ENCODE measurements at places on chromosomes 12 and 14. TPM values are rescaled to one million over a fixed set of nuclear protein-coding genes. Genes with fewer than 3 reads are reported as not detected.

DNA sequence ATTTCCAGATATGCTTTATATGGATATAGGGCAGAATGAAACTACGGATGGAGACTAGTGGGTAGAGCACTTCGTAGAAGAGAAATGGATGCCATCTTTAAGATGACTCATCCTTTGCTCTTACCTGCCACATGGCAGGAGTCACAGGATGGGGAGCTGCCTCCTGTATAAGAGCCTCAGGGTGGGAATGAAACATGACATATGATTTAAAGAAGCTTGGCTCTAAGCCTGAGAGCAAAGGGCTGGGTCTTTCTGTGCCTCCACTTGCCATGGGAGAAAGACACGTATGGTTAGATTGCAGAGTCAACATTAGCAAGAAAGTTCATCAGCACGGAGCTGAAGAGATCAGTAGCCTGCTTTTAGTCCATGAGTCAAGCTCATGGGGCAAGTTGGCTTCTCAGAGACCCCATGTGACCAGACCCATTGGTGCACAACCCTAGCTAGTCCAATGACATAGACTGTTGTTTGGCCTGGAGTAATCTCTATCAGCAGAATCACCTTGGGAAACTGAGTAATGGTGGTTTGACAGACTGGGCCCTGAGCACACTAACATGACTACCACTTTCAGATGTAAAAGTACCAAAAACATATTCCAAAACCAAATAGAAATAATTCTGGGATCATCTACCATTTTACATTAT lies 38.1 kb upstream of the IL22 start:
- no peaks in the 10 kb centered on the region for H3K36me3 ChIP-seq
- H3K27ac ChIP-seq, result no peak overlapping the region
- no peaks in the 10 kb centered on the region for H3K4me1 ChIP-seq
- H3K4me3 ChIP-seq, result no peak overlapping the region

LALBA gene
- not detected for total RNA-seq

DNA sequence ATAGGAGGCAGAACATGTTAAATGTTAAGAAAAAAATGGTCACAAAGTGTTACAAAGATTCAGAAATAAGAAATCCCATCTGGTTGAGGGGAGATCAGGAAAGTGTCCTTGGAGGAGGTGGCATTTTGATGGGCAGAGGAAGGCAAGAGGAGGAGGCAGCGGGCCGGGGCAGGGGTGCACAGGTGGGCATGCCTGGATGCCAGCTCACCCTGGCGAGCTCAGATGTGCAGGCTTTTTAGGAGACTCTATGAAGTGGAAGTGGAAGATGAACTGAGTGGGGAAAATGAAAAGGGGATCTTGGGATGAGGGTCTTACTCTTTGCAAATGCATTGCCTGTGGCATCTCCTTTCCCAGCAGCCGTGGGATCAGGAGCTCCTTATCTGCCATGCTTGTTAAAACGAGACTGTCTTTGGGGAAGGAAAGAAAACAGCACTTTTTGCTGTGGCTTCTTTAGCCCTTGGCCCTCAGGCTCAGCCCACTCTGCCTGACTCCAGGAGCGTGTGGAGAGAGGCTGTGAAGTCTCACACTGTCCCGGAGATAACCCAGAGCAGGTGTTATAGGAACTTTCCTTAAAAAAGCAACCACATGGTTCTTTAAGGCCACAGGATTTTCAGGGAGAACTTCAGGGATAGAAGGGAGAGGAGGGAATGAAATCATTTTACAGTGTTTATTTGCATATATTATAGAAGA lies 62.6 kb downstream of the ELK3 start:
- peak overlapping the region; percentile 32 for H3K27ac ChIP-seq
- H3K4me3 ChIP-seq, result no peak overlapping the region
- no peak for DNase-seq
- H3K36me3 ChIP-seq, result no peaks in the 10 kb centered on the region
- H3K27me3 ChIP-seq, result no peaks in the 10 kb centered on the region

AVPR1A gene
- total RNA-seq, result not detected

GRCh38 chr12:54961190-54961589 lies 23.4 kb downstream of the TESPA1 start:
- H3K27ac ChIP-seq, result no peak overlapping the region
- no peak for DNase-seq
- no peaks in the 10 kb centered on the region for H3K4me1 ChIP-seq
- no peaks in the 10 kb centered on the region for H3K36me3 ChIP-seq
- peaks cover 15% of the 10 kb centered on the region for H3K27me3 ChIP-seq

- no peak overlapping the region for H3K27ac ChIP-seq
- H3K36me3 ChIP-seq, result no peaks in the 10 kb centered on the region
- no peak for DNase-seq
- H3K4me1 ChIP-seq, result peaks cover 15% of the 10 kb centered on the region
These were observed 9.7 kb downstream of the SLC7A8 start for GRCh38 chr14:23173796-23174195.

DNA sequence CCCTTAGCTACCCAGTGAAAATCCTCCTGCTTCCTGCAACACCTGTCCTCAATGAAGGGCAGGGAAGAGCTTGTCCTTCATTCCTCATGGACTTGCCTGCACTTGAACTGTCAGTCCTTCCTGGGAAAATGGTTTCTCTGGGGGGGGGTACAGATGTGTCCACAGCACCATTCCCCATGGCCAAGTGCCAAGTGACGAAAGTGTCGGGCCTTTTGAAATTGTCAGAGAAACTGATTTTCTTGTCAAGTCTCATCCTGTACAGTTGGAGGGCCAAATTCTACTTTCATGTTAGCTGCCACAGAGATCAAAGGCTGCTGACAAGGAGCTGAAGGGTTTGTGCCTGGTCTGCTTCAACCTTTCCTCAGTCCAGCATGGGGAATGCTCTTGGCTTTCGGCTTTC lies 179.5 kb upstream of the PARP11 start:
- H3K4me1 ChIP-seq, result peaks cover 35% of the 10 kb centered on the region
- H3K4me3 ChIP-seq, result no peak overlapping the region
- H3K27ac ChIP-seq, result no peak overlapping the region
- peak; percentile 57 for DNase-seq
- H3K36me3 ChIP-seq, result no peaks in the 10 kb centered on the region
- H3K27me3 ChIP-seq, result no peaks in the 10 kb centered on the region

DBX2 gene
- not detected for total RNA-seq

- H3K36me3 ChIP-seq, result no peaks in the 10 kb centered on the region
- no peak overlapping the region for H3K4me3 ChIP-seq
- no peaks in the 10 kb centered on the region for H3K27me3 ChIP-seq
- DNase-seq, result no peak
- H3K27ac ChIP-seq, result no peak overlapping the region
- H3K4me1 ChIP-seq, result no peaks in the 10 kb centered on the region
These were observed 91.8 kb upstream of the NPAS3 start for GRCh38 chr14:32846821-32847365.

- H3K4me3 ChIP-seq, result peak overlapping the region; percentile 91
- no peaks in the 10 kb centered on the region for H3K27me3 ChIP-seq
- no peaks in the 10 kb centered on the region for H3K36me3 ChIP-seq
These were observed 839 bp downstream of the SLC38A1 start for GRCh38 chr12:46267825-46268582.

DNA sequence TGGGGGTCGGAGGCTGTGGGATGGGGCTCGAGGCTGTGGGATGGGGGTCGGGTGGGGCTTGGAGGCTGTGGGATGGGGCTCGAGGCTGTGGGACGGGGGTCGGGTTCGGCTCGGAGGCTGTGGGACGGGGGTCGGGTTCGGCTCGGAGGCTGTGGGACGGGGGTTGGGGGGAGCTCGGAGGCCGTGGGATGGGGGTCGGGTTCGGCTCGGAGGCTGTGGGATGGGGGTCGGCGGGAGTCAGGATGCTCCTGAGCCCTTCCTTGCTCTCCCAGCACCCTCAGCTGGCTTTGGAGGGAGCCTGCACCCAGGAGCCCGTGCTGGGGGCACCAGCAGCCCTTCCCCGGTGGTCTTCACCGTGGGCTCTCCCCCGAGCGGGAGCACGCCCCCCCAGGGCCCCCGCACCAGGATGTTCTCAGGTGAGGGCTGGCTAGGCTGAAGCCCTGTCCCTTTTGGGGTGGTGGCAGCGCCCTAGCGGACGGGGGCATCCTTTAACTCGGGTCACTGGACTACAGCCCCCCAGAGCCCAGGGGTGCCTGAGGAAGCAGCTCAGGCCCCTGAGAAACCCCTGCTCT lies 11.9 kb upstream of the PUS1 start:
- peaks cover 6% of the 10 kb centered on the region for H3K4me1 ChIP-seq
- H3K27me3 ChIP-seq, result no peaks in the 10 kb centered on the region
- peaks cover 39% of the 10 kb centered on the region for H3K36me3 ChIP-seq
- H3K27ac ChIP-seq, result no peak overlapping the region
- DNase-seq, result no peak

DNA sequence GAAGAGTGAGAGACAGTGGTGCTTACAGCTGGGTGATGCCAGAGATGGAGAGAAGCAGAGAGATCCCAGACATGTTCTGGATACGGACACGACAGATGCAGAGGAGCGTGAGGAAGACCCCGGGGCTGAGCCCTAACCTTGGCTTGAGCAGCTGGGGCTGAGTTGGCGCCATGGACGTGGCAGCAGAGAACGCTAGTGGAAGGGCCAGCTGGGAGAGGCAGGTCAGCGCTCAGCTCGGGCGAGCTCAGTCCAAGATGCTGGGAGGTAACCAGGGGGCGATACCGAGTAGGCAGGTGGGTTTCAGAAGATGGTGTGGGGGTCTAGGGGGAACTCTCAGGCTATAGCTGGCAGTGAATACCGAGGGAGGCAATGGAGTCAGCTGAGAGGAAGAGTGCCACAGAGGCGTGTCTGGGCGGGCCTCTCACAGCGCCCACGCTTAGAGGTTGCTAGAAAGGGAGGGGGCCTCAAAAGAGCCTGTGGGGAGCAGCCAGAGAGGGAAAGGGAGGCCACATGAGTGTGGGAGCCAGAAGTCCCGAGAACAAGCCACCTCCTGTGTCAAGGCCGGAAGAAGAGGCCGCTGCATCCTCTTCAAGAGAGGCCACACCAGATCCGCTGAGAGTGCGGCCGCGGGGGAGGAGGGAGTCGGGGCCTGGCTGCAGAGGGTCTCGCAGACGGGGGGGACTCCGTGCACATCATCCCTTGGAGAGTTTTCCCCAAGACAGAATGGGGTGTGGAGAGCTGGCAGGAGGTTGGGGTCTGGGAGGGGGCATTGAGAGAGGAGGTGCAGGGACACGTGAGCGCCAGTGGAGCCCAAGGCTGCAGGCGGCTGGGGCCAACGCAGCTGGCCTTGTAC lies 57.0 kb upstream of the DIO3 start:
- H3K36me3 ChIP-seq, result no peaks in the 10 kb centered on the region
- H3K27ac ChIP-seq, result no peak overlapping the region
- peaks cover 15% of the 10 kb centered on the region for H3K4me1 ChIP-seq
- no peak for DNase-seq
- H3K27me3 ChIP-seq, result peaks cover 7% of the 10 kb centered on the region
- no peak overlapping the region for H3K4me3 ChIP-seq

SLC10A1 gene
- total RNA-seq, result not detected

DNA sequence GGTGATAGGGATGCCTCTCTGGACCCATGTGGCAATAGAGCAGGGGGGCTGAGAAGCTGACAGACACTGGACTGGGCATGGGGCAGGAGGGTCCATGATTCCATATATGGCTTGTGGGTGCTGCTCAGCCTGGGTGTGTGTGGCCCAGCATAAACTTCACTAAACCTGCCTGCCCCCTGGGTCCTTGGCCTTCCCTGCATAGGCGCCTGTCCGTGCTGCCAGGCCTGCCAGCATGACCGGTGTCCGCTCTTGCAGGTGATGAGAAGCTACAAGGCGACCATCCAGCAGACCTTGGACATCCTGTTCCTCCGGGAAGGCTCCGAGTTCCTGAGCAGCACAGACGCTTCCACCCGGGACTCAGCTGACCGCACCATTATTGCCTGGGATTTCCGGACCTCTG lies 61.6 kb downstream of the BEGAIN start:
- H3K36me3 ChIP-seq, result no peaks in the 10 kb centered on the region
- H3K27me3 ChIP-seq, result no peaks in the 10 kb centered on the region
- H3K4me1 ChIP-seq, result no peaks in the 10 kb centered on the region

GRCh38 chr14:89042021-89042420 lies 217.6 kb downstream of the TTC8 start:
- H3K27me3 ChIP-seq, result no peaks in the 10 kb centered on the region
- no peak overlapping the region for H3K4me3 ChIP-seq
- peaks cover 28% of the 10 kb centered on the region for H3K4me1 ChIP-seq

SLC25A47 gene
- 1.0 TPM for total RNA-seq

DNA sequence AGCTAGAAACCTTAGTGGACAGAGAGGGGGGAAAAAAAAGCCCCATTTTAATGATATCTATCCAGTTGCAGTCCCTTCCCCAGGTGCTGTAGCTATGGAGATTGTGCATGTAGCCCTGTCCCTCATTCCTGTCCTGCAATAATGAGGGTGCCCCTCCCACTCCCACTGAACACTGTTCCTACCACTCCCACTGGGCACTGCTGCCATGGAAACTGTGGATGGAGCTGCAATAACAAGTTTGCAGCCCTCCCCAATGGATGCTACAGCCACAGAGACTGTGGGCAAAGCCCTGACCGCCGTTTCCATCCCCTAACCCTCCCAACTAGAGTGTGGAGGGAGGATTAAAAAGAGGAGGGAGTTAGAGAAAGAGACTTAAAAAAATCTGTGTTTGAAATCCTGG lies 238.3 kb downstream of the FUT8 start:
- no peaks in the 10 kb centered on the region for H3K27me3 ChIP-seq
- no peak overlapping the region for H3K4me3 ChIP-seq
- H3K27ac ChIP-seq, result no peak overlapping the region
- H3K4me1 ChIP-seq, result no peaks in the 10 kb centered on the region

DNA sequence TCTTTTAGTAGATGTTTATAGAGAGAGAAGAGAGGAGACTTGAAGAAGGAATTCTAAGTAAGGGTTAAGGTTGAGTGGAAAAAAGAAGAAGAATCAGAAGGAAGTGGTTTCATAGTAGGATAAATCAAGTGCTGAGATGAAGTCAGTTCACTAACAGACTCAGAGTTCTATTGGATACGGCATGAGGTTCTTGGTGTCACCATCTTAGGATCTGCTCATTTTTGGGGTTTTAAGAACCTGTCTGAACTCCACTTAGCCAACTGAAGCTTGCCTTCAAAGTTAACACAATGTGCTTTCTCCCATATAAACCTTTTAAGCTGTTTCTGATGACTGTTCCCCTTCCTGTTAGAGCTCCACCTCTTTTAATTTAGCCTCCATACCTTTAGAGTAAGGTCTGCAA lies 152.6 kb downstream of the PRKCH start:
- H3K4me3 ChIP-seq, result no peak overlapping the region
- H3K27me3 ChIP-seq, result no peaks in the 10 kb centered on the region
- no peak for DNase-seq
- H3K36me3 ChIP-seq, result no peaks in the 10 kb centered on the region
- no peak overlapping the region for H3K27ac ChIP-seq

- DNase-seq, result no peak
- no peak overlapping the region for H3K27ac ChIP-seq
- peaks cover 10% of the 10 kb centered on the region for H3K27me3 ChIP-seq
- H3K4me3 ChIP-seq, result no peak overlapping the region
- H3K36me3 ChIP-seq, result no peaks in the 10 kb centered on the region
These were observed 29.8 kb upstream of the NFYB start for GRCh38 chr12:104167519-104168458.

ANO2 gene
- not detected for total RNA-seq

GPRC5D gene
- total RNA-seq, result not detected

GRCh38 chr12:25017336-25017735 lies 68.4 kb upstream of the BCAT1 start:
- no peaks in the 10 kb centered on the region for H3K36me3 ChIP-seq
- no peaks in the 10 kb centered on the region for H3K27me3 ChIP-seq
- no peak overlapping the region for H3K27ac ChIP-seq
- H3K4me3 ChIP-seq, result no peak overlapping the region

- H3K36me3 ChIP-seq, result no peaks in the 10 kb centered on the region
- no peak overlapping the region for H3K27ac ChIP-seq
- peaks cover 59% of the 10 kb centered on the region for H3K27me3 ChIP-seq
These were observed 1.6 kb upstream of the PAX9 start for GRCh38 chr14:36659822-36660735.

GRCh38 chr12:4268329-4269181 lies 5.0 kb upstream of the CCND2 start:
- H3K4me1 ChIP-seq, result peaks cover 35% of the 10 kb centered on the region
- peaks cover 68% of the 10 kb centered on the region for H3K27me3 ChIP-seq
- no peaks in the 10 kb centered on the region for H3K36me3 ChIP-seq
- no peak overlapping the region for H3K4me3 ChIP-seq
- DNase-seq, result no peak
